ENCODE measurements at places on chromosomes 5 and 9. TPM values are rescaled to one million over a fixed set of nuclear protein-coding genes. Genes with fewer than 3 reads are reported as not detected.

Gene CATSPER3
- total RNA-seq, result 0.42 TPM

Gene LURAP1L
- total RNA-seq, result 31.0 TPM

Gene SPATA31A1
- total RNA-seq, result not detected

Gene PLCXD3
- total RNA-seq, result 0.13 TPM

Gene SPAG8
- 0.76 TPM for total RNA-seq

Gene CERCAM
- 38.6 TPM for total RNA-seq

Gene OMD
- total RNA-seq, result not detected

Gene SLIT3
- total RNA-seq, result 18.1 TPM

Gene CYLC2
- not detected for total RNA-seq

Gene ELOVL7
- total RNA-seq, result 10.5 TPM

Gene PCDHA3
- 0.78 TPM for total RNA-seq

Gene RLN1
- total RNA-seq, result not detected

Gene MELK
- 78.4 TPM for total RNA-seq

Gene CD14
- total RNA-seq, result 3.0 TPM

Data from A549 treated with GW870086 at 1 μM for 4 hours (cell line).